Fibroblast of skin of right biceps (primary cell): ENCODE measurements at places on chromosomes 6 and 20.
A peak's percentile ranks its signal among the peaks of the same experiment; 100 is the strongest.

GRCh38 chr6:82441047-82441855 is 77.6 kb downstream of the TPBG start:
- peak; percentile 23 for DNase-seq

- DNase-seq, result peak; percentile 19
Measured at GRCh38 chr6:130018744-130019325, 454 bp downstream of the L3MBTL3 start.

GRCh38 chr6:142845143-142845571 is 99.8 kb downstream of the HIVEP2 start:
- no peak for DNase-seq

DNA sequence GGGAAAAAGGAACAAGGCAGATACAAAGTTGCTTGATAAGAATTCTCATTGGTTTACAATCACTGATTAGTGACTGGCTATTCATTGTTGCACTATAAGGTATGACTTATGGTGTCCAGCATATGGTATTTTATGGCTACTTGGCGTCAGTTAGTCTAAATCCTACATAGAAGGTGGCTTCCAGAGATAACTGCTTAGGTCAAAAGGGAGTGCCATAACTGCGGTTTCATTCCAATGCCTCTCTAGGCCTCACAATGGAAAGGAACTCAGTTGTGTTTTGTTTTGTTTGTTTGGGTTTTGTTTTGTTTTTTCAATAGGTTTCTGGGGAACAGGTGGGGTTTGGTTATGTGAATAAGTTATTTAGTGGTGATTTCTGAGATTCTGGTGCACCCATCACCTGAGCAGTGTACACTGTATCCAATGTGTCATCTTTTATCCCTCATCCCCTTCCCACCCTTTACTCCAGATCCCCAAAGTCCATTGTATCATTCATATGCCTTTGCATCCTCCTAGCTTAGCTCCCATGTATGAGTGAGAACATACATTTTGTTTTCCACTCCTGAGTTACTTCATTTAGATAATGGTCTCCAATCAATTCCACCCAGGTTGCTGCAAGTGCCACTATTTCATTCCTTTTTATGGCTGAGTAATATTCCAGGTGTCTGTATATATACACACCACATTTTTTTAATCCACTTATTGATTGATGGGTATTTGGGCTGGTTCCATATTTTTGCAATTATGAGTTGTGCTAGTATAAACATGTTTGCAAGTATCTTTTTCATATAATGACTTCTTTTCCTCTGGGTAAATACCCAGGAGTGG is 7.0 kb downstream of the GOPC start:
- no peak for DNase-seq
